Muscle of leg (tissue), 16 donors: ENCODE measurements at places on chromosomes 4 and X.

- DNase-seq = no peak
Observed at GRCh38 chr4:136316961-136317360, 1215.3 kb downstream of the PCDH18 start.

DNA sequence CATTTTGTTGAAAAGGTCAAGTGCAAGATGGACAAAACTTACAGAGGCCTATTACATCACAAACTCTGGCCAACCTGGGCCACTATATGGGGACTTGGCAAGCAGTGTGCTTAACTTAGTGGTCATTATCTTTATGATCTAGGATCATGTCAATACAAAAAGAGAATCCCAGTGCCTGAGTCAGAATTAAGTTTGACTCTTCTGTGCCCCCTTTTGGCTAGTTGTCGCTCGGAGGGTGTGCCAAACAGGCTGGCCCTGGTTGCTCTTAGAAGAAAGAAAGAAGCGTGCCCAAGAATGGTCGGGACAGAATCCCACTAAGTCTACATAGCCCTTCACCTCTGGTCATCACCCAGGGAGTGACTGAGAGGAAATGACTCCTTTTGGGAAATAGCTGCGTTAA is 100.1 kb downstream of the EIF4E start:
- DNase-seq = no peak

DNA sequence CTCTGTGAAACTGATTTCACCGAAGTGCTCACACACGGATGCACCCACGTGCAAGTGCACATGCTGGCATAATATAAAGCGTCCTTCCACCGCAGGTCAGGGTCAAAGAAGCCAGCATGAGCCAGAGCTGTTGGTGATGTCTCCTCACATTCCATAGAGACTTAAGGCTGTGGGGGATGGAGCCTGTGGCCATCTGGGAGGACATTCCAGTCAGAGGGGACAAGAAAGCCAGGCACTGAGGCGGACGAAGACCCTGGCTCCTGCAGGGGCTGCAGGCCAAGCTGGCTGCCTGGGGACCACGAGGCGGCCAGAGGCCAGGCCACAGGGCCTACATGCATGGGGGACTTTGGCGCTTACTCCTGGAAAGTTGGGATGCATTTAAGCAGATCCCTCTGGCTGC is 7.7 kb downstream of the RNF212 start:
- DNase-seq = no peak

DNA sequence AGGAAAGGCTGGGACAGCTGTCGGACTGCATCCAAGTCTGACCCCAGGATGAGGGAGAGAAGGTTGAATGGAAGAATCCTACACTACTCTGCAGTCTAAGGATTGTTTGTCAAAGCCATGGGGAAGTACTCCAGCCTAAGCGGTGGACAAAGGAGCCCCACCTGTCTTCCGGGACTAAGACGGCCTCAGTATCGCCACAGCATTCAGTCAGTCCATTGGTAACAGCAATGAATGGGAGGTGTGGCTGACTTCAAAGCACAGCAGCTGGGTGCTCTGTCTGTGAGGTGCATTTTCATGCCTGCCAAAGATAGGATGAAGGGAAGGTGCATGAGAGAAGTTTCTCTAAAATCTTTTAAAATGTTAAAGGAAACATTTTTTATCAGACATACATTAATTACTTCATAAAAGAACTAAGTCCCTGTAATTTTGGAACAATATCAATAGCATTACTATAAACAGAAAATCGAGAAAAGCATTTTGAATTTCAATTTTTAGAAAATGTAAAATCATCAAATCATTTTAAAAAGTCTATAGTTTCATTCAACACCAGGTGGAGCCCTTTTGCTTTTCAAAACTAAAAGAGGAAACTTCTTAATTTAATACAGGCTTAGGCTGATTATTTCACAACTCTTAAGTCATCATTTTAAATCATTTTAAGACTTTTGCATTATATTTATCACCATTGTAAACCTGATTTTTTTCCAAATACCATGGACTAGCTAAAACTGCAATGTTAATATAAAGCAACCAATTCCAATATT is 27.6 kb upstream of the INTU start:
- peak; percentile 38 for DNase-seq

GRCh38 chr4:152663203-152664066 is 16.4 kb downstream of the TMEM154 start:
- DNase-seq = no peak

- DNase-seq = no peak
Observed at GRCh38 chr4:2942037-2942531, 21.1 kb downstream of the NOP14 start.

DNA sequence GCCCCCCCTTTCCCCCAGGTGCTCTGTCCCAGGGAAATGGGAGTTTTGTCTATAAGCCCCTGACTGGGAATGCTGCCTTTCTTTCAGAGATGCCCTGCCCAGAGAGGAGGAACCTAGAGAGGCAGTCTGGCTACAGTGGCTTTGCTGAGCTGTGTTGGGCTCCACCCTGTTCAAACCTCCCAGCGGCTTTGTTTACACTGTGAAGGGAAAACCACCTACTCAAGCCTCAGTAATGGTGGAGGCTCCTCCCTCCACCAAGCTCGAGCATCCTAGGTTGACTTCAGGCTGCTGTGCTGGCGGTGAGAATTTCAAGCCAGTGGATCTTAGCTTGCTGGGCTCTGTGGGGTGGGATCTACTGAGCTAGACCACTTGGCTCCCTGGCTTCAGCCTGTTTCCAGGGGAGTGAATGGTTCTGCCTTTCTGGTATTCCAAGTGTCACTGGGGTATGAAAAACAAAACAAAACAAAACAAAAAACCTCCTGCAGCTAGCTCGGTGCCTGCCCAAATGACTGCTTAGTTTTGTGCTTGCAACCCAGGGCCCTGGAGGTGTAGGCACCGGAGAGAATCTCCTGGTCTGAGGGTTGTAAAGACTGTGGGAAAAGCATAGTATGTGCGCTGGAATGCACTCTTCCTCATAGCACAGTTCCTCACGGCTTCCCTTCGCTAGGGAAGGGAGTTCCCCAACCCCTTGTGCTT is 41.7 kb downstream of the ITM2A start:
- no peak for DNase-seq

DNA sequence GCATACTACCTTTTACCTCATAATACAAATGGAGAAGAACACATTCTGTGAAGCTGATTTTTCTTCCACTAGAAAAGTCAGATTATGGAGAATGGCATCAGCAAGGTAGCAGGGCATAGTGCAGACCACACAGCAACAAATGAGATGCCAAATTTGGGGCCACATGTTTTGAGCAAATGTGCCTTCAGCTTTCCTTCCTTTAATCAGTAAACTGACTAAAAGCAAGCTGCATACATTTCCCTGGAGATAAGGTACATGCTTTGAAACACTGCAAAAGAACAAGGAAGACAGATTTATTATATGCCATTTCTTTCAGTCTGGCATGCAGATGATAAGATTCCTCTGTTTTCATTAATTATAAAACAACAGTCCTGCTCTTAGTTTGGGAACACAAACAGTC is 67.1 kb upstream of the GUCY1A1 start:
- DNase-seq = no peak

GRCh38 chr4:3073158-3074077 is 920 bp downstream of the HTT-AS start:
- no peak for DNase-seq

DNA sequence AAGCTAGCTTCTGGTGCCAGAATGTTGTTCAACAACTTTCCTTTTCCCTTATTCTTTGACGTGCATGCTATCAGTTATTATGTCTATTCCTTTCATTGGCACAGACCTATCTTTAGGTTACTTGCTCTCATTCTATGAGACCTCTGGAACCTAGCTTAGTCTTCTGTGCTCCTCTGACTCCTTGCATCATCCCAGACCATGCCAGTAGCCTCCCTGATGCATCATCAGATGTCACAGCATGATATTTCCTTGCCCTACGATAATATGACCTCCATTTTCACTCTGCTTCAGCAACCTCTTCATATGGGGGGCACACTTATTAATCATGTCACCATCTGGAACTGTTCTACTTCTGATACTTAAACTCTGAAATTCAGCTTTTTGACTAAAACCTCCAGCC is 37.2 kb downstream of the CLCN5 start:
- DNase-seq = no peak

GRCh38 chr4:27239641-27240040 is 379.0 kb downstream of the STIM2 start:
- DNase-seq = no peak

DNA sequence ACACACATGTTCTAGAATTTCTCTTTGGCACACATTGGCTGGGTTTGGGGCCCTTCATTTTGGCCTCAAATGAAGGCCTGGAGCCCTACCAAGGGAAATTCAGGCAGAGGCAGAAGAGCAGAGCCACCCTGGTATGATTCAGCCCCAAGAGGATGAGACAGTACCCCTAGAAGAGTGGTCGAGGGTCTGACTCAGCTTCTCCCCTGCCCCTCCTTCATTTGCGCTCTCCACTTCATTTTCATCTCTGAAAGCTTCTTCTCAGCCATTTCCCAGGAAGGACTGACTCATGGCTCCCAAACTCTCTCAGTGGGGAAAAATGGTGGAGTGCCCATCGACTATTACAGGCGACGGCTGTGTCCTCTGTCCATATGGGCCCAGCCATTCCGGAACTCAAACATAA is 43.5 kb downstream of the MAMLD1 start:
- no peak for DNase-seq

GRCh38 chr4:103318327-103318726 is 120.2 kb upstream of the CENPE start:
- DNase-seq = no peak

DNA sequence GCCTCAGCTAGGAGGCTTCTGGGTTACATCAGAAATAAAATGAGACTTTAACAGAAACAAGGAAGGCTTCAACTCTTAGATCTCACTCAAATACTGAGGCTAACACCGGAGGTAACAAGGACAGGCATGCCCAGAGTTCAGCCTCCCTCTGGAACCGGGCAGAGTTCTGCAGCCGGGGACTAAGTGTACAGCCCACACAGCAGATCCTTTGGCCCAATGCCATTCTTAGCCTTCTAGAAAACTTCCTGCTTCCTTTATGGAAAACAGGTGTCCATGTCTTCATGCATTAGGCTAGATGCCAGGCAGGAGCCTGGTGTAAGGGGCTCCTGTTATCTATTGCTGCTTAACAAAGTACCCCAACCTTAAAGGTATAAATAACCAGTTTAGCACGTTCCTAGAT is 369.7 kb downstream of the BCOR start:
- DNase-seq = peak; percentile 73

DNA sequence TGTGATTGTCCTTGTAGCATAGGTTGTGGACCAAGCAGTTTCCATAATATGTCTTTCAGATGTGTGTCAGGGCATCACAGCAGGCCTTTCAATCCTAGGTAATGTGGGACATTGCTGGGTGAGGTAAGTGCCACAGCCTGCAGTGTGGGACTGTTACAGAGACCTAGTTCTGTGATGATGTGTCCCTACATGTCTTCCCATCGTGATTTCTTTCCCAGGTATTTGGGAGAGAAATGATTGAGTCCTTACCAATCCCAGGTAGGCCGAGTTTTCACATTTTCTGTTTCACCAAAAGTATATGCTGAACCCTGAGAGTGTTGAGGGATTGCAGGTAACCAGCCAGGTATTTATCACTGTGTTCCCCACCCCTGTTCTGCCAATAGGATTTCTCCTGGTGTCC is 10.6 kb upstream of the ATXN3L start:
- DNase-seq = no peak

- no peak for DNase-seq
Observed at GRCh38 chr4:119678761-119679160, 50.2 kb upstream of the PDE5A start.

GRCh38 chr4:47720787-47721186 is 117.1 kb downstream of the CORIN start:
- DNase-seq = no peak

- no peak for DNase-seq
Observed at GRCh38 chr4:182014164-182014563, 229.0 kb upstream of the TENM3 start.

GRCh38 chr4:182225257-182225852 is 17.8 kb upstream of the TENM3 start:
- no peak for DNase-seq

GRCh38 chrX:145002771-145003170 is 244.5 kb upstream of the SPANXN1 start:
- no peak for DNase-seq

GRCh38 chr4:143358923-143359643 is 22.4 kb downstream of the GAB1 start:
- DNase-seq = peak; percentile 86

- DNase-seq = no peak
Observed at GRCh38 chr4:131609039-131609438, 1540.1 kb upstream of the PCDH10 start.

DNA sequence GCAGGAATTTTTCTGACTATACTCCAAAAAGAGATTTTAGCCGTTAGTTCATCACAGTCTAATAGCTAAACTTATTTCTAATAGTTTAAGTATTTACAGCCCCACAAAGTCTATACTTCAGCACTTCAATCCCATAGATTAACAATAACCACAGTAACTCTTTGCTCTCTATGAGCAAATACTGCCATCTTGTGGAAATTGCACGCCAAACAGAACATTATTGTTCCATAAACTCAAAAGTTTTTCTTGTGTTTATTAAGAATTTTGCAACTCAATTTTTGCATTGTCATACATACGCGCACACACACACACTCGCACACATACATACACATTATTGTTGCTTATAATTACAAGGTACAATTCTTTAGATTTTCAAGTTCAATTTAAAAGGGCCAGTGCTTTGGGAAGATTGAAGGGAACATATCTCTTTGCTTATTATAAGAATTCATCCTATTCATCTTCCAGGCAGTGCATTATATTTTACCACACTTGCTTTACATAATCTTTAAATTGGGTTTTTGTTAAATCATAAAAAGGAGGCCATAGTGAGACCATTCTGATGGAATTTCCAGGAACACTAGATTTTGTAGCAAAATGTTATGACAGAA is 63.8 kb upstream of the ATOH1 start:
- peak; percentile 69 for DNase-seq

- peak; percentile 68 for DNase-seq
Observed at GRCh38 chr4:26252349-26253025, 68.3 kb upstream of the RBPJ start.

GRCh38 chrX:14386981-14387380 is 142.4 kb upstream of the GLRA2 start:
- DNase-seq = peak; percentile 17

DNA sequence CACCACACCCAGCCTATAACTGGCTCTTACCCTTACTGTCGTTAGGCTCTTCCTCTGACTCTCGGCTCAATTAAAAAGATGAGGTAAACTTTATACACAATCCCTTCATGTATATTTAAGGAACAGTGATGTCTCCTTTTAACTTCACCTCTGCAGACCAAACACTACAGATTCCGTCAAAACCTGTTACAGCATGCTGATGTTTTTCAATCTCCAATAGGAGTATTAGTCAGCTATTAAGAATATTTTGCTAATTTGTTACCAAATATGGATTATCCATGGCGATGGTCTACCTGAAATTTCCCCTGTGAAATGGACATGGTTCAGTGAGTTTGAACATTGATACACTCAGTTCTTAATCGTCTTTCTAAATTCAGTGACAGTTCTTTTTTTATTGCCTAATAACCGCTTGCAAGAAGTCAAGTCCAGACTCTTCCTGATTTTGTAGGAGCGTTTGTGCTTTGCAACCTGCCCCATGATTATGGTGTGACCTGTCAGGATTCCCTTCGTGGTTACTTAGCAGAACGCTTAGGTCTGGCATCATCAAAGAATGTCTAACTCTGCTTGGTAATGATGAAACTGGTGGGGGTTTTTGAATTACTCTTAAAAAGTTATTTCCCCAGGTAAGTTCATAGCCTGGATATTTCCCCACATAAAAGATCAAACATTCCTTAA is 72.2 kb upstream of the STOX2 start:
- DNase-seq = no peak

- DNase-seq = no peak
Observed at GRCh38 chr4:163179207-163179606, 12.5 kb upstream of the NAF1 start.
